Muscle of arm (tissue), 14 donors: ENCODE measurements at places on chromosomes 4 and X. TPM values are rescaled to one million over a fixed set of nuclear protein-coding genes. Genes with fewer than 3 reads are reported as not detected.

DNA sequence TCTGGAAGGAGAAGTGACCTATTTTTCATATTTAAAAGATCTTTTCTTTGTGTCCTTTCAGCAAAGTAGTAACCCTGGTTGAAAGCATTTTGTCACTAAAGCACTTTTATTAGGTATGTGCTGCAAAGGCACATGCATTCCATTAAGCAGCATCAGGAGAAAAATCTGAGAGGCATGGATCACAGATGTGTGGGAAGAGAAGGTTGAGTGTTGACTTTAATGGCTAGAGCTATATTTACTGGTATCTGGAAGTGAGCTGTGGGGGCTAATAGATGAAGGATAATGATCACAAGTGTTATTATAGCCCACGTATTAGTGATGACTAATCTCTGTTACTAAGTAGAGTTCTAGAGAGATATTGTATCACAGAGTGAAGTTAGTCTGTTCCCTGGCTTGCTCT is 1520.7 kb downstream of the ARAP2 start:
- no peak for DNase-seq

RHOXF1 gene
- polyA plus RNA-seq: 0.80 TPM

DNA sequence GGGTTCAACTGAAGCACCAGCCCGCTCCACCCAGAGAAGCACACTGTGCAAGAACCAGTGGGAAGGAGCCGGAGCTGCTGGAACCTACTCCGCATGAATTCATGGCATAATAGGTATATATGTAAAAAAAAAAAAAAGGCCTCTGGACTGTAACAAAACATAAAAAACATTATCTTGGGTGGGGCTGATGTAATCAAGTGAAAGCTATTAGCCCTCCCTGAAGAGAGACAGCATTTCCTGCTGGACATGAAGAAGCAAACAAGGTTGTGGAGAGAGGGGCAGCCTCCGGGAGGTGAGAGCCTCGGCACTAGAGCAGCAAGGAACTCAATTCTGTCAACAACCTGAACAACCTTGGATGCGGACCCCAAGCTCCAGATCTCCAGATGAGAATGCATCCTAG is 50.7 kb downstream of the PLAC1 start:
- no peak for DNase-seq

DNA sequence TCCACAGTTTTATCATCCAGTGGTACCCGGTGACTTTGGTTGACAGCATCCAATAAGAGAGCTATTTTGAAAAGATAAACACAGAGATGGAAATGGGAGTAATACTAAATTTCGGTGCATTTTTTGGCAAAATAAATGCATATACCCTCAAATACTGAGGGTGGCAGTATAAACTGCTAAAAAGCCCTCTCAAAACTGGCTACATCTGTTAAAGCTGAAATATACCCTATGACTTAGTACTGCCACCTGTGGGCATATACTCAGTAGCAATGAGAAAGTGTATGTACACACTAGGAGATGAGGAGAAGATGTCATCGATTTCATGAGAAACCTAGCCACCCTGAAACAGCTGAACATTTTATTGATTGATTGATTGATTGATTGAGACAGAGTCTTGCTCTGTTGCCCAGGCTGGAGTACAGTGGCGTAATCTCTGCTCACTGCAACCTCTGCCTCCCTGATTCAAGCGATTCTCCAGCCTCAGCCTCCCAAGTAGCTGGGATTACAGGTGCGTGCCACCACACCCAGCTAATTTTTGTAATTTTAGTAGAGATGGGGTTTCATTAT is 12.2 kb upstream of the TMEM128 start:
- DNase-seq: no peak

ABLIM2 gene
- 18.6 TPM for polyA plus RNA-seq

NEUROG2 gene
- not detected for polyA plus RNA-seq

GRCh38 chr4:154360491-154360890 is 131.1 kb downstream of the DCHS2 start:
- no peak for DNase-seq

GRCh38 chrX:110004215-110004614 is 1.3 kb downstream of the TMEM164 start:
- no peak for DNase-seq

GRCh38 chrX:50691820-50692219 is 122.2 kb downstream of the SHROOM4 start:
- peak; percentile 38 for DNase-seq

- DNase-seq: no peak
Measured at GRCh38 chr4:84968925-84969324, 2.4 kb upstream of the WDFY3 start.

GRCh38 chr4:176376032-176376614 is 56.4 kb downstream of the SPCS3 start:
- DNase-seq: no peak

- no peak for DNase-seq
Measured at GRCh38 chrX:45830343-45830742, 629.7 kb upstream of the DIPK2B start.

DNA sequence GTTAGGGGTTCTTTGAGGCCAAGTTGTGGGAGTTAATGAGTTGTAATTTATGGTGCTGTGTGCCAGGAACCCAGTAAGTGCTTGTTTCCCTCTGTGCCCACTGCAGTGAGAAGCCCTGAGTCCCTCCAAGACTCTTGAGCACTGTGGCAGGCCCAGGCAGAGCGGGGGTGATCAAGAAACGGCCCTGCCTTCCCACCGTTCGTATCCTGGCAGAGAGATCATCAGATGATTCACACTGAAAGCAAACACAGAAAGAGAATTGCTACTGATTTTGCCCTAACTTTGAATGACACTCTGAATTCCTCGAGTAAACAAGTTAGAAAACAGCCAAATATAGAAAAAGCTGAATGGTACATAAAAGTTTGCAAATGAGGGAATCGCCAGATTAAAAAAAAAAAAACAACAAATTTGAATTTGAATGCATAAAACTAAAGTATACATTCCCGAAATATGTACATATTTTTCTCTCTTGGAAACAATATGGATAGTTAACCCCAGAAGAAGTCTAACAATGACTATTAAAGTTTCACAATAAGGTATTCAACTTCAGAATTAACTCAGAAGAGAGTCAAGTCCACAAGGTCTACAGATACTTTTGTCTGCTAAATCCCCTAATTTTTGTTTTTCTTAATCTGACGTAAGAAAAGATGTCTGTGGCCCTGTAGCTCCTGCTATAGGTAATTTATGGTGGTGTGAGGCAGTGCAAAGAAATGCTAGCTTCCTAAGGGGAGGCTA is 71.8 kb downstream of the AFAP1 start:
- DNase-seq: no peak

NUDT10 gene
- not detected for polyA plus RNA-seq

GRCh38 chr4:39045827-39046221 is 13.6 kb upstream of the TMEM156 start:
- no peak for DNase-seq

GRCh38 chrX:43958529-43958928 is 14.7 kb downstream of the NDP start:
- peak; percentile 67 for DNase-seq

NPNT gene
- 144 TPM for polyA plus RNA-seq

- no peak for DNase-seq
Measured at GRCh38 chrX:42565739-42566138, 212.2 kb downstream of the PPP1R2C start.

GRCh38 chrX:134669378-134670098 is 11.3 kb upstream of the PLAC1 start:
- DNase-seq: peak; percentile 70
